ENCODE measurements at places on chromosomes 4 and X. TPM values are rescaled to one million over a fixed set of nuclear protein-coding genes. Genes with fewer than 3 reads are reported as not detected.

The PAGE5 gene
- total RNA-seq = 1.7 TPM

The NEUROG2 gene
- total RNA-seq = not detected

The MAGEB1 gene
- not detected for total RNA-seq

The CT45A5 gene
- total RNA-seq = not detected

The BLTP1 gene
- 15.6 TPM for total RNA-seq

The SPATA4 gene
- total RNA-seq = not detected

The HELT gene
- not detected for total RNA-seq

The MTNR1A gene
- total RNA-seq = not detected

The SOD3 gene
- total RNA-seq = not detected

The NEXMIF gene
- 0.08 TPM for total RNA-seq

The TRIM2 gene
- 0.44 TPM for total RNA-seq

The TXLNG gene
- 24.1 TPM for total RNA-seq

The C4orf51 gene
- not detected for total RNA-seq

The BMPR1B gene
- not detected for total RNA-seq

The ADGRG4 gene
- not detected for total RNA-seq

The JAKMIP1 gene
- 12.4 TPM for total RNA-seq

The BEND2 gene
- not detected for total RNA-seq

The TMSB15A gene
- total RNA-seq = 0.38 TPM

The TBC1D8B gene
- 0.99 TPM for total RNA-seq

The GLRB gene
- total RNA-seq = not detected

The HSFX3 gene
- not detected for total RNA-seq

The MSX1 gene
- total RNA-seq = not detected

The NMU gene
- total RNA-seq = 0.23 TPM

The ARHGAP36 gene
- not detected for total RNA-seq

The ATP1B4 gene
- not detected for total RNA-seq

The PITX2 gene
- total RNA-seq = not detected

The TLL1 gene
- total RNA-seq = not detected

The DUSP21 gene
- total RNA-seq = not detected

The NFXL1 gene
- 12.5 TPM for total RNA-seq

The MAGEA2 gene
- total RNA-seq = not detected

The GAGE13 gene
- not detected for total RNA-seq

The NAT8L gene
- 0.65 TPM for total RNA-seq

The KCNIP4 gene
- total RNA-seq = not detected

The HMX1 gene
- not detected for total RNA-seq

The ERCC6L gene
- 12.6 TPM for total RNA-seq

The FAM236B gene
- not detected for total RNA-seq

The AFAP1 gene
- total RNA-seq = 18.7 TPM

The FOXP3 gene
- 13.0 TPM for total RNA-seq

The TMEM150C gene
- total RNA-seq = not detected

The USP17L26 gene
- total RNA-seq = not detected

The ARAP2 gene
- total RNA-seq = 42.5 TPM

The SPANXB1 gene
- total RNA-seq = not detected

The F11 gene
- total RNA-seq = not detected
